Liver (tissue), 10 donors: ENCODE measurements at places on chromosomes 16 and 17. TPM values are rescaled to one million over a fixed set of nuclear protein-coding genes. Genes with fewer than 3 reads are reported as not detected.

- no peaks in the 10 kb centered on the region for H3K27me3 ChIP-seq
- DNase-seq, result no peak
- H3K36me3 ChIP-seq, result no peaks in the 10 kb centered on the region
- peak overlapping the region; percentile 77 for H3K27ac ChIP-seq
These were observed 806 bp downstream of the MRM1 start for GRCh38 chr17:36602030-36602748.

GRCh38 chr17:39598630-39599003 lies 9.1 kb downstream of the NEUROD2 start:
- DNase-seq, result no peak
- H3K4me3 ChIP-seq, result no peak overlapping the region
- H3K36me3 ChIP-seq, result no peaks in the 10 kb centered on the region
- H3K4me1 ChIP-seq, result no peaks in the 10 kb centered on the region
- H3K27me3 ChIP-seq, result peaks cover 16% of the 10 kb centered on the region

Gene B9D1
- 22.0 TPM for total RNA-seq

DNA sequence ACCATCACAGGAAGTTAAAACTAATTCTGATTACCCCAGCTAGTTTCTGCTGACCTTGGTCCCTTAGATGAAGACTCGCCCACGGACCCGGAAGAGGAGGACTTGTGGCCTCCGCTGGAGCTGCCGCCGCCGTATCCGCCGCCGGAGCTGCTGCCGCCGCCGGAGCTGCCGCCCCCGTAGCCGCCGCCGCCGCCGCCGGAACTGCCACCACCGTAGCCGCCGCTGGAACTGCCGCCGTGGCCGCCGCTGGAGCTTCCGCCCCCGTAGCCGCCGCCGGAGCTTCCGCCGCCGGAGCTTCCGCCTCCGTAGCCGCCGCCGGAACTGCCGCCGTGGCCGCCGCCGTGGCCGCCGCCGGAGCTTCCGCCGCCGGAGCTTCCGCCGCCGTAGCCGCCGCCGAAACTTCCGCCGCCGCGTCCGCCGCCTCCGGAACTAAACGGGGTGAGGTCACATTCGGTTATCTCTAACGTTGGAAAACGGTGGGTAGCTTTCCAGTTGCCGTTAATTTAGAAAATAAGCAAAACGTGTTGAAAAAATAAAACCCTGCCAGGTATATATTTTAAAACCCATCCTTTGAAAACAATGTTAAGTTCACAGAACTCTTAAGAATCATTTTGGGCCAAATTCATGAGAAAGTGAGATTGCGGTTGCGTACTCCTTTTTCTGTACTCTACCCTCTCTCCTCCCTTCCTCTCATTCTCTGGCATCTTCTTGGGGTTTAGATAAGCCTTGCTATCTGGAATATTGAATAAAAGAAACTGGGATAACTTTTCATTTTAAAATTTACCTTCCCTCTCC lies 3.5 kb downstream of the KRT10 start:
- peak overlapping the region; percentile 97 for H3K4me3 ChIP-seq
- no peaks in the 10 kb centered on the region for H3K27me3 ChIP-seq

- H3K36me3 ChIP-seq, result no peaks in the 10 kb centered on the region
- no peaks in the 10 kb centered on the region for H3K27me3 ChIP-seq
- H3K27ac ChIP-seq, result no peak overlapping the region
- no peak overlapping the region for H3K4me3 ChIP-seq
- no peak for DNase-seq
These were observed 193.0 kb upstream of the ZFHX3 start for GRCh38 chr16:73240920-73241319.

DNA sequence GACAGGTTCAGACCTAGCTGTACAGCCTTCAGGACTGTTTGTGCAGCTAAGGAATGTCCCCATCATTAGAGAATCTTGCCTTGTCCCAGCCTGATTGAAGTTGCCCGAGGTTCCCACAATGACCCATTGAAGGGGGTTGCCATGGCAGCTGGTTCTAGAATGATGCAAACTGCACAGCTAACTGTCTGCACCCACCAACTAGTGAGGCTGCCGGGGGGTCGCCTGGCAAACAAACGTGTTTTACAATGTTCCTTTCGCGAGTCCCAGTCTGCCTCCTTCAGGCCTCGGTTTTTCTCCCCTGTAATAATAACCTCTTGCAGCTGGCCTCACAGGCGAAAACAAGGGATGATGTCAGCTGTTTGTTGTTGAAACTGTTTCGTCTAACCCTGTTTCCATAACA lies 5.5 kb downstream of the C16orf96 start:
- no peaks in the 10 kb centered on the region for H3K27me3 ChIP-seq
- H3K4me1 ChIP-seq, result no peaks in the 10 kb centered on the region
- DNase-seq, result no peak
- H3K36me3 ChIP-seq, result no peaks in the 10 kb centered on the region
- no peak overlapping the region for H3K4me3 ChIP-seq
- H3K27ac ChIP-seq, result no peak overlapping the region
